ENCODE measurements at places on chromosomes 11 and 22.

DNA sequence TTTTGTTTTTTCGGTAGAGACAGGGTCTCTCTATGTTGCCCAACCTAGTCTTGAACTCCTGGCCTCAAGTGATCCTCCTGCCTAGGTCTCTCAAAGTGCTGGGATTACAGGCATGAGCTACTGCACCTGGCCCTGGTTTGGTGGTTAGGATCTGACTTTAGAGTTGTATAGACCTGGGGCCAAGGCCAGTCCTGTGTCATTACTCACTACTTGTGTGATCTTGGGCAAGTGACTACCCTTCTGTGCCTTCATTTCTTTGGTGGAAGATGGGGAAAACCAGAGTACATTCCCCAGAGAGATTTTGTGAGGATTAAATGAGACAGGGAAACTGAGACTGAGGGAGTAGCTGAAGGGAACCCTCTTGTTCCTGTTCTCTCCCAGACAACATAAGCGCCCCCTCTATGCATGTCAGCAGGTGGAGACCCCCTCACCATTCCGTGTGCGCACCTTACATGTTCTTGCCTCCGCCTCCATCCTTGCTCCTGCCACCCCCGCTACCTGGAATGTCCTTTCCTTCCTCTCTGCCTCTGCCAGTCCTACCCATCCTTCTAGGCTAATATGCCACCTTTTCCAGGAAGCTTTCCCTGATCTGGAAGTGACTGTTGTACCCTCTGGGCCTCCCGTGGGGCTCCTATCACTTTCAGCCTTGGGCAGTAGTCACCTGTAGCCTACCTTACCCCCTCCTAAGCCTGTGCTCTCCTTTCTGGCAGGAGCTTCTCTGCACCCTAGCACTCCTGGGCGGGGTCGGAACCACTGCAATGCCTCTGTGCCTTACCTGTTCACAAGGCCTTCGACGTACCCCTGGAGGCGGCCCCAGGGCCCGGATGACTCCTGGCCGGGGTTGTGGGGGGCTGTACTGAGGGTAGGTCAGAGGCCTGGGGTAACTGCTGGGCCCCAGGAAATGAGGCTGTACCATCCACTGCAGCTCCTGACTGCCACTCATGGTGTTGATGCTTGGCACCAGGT lies 3.9 kb downstream of the FOSL1 start:
- DNase-seq, result no peak

DNA sequence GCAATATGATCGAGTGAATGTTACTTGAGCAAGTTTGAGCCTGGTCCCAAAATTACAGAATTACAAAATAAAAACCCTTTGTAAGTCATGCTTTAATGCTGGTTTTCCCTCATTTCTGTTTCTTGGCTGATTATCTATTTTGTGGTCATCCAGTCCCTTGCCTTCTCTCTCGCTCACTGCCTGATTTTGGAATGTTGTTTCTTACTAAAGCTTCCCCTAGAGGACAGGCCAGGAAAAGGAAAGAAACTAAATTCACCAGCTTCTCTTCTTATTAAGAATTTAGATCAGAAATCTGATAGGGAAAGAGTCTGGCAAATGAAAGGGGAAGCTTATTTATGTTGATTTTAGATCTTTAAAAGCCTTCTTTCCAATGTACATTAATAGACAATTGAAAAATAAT lies 16.6 kb upstream of the BDNF start:
- DNase-seq, result no peak

GRCh38 chr11:79071190-79071589 lies 369.6 kb downstream of the TENM4 start:
- no peak for DNase-seq

- no peak for DNase-seq
Measured at GRCh38 chr11:29612423-29612822, 404.4 kb downstream of the KCNA4 start.

GRCh38 chr11:12174477-12175143 lies 64.2 kb downstream of the MICAL2 start:
- no peak for DNase-seq

- no peak for DNase-seq
Measured at GRCh38 chr11:17760102-17761029, 25.8 kb downstream of the KCNC1 start.

DNA sequence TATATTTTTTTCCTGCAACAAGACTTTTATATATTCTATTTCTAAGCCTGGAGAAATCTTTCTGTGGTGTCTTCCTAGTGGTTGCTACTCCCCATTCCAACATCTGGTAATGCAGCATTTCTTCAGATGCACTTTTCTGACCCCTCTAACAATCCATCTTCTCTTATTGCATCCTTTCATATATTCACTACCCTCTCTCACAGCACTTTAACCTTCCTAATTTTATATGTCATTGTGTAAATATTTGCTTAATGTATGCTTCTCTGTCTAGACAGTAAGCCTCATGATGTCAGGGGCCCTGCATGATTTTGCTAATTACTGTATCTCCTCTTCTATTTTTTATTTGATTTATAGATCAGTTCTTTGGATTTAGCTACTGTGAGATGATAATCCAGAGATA lies 701.6 kb downstream of the KCNA4 start:
- DNase-seq, result no peak

- no peak for DNase-seq
Measured at GRCh38 chr22:30821863-30822215, 127.2 kb downstream of the OSBP2 start.

DNA sequence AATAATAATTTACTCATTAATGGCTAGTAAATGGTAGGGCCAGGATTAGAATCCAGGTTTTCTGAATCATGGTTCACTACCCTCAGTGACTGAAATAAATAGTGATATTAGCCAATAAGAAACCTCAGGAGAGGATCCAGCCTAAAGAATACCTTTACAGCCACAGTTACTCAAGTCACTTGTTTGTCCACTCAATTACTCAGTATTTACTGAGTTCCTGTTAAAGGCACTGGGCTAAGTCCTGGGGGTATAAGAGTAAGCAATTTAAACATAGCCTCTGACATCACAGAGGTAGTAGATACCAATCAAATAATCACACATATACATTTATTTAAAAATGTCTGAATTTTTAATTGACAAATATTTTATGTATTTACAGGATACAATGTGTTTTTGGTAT lies 56.8 kb upstream of the GAB2 start:
- DNase-seq, result no peak

All from sciatic nerve (tissue), 2 donors.